ENCODE measurements at places on chromosomes 5 and 9.

DNA sequence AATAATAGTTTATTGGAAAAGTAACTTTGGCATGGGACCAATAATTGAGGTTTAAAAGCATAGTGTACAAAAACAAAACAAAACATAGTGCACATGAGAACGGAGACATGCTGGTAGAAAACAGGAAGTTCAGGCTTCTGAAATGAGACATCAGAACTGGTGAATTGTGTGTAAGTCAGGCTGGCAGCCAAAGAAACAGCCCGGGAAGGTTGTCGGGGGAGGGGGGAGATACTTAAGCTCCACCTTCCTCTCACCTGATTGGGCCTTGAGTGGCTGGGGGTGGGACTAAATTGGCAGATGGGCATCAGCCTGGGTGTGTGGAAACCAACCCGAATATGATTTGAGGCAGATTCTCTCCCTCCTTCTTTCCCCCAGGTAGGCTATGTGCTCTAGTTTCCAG, 256.3 kb downstream of the SMARCA2 start:
- peak; percentile 39 for DNase-seq

DNA sequence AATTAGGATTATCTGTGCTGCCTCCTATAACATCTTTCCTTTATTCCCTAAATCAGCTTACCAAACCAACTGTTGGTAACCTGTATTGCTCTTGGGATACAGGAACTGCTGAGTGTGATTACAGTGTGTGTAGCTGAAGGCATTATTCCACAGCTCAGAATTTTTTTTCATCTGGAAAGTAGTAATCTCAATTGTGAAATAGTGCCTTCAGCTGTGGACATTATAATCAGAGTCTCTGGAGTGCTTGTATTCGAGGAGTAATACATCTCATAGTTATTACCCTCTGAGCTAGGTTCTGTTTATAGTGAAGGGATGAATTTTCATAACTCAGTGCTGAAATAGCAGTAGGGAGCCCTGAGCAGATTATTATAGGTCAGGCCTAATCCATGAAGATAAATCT, 199.5 kb downstream of the MAST4 start:
- no peak for DNase-seq

DNA sequence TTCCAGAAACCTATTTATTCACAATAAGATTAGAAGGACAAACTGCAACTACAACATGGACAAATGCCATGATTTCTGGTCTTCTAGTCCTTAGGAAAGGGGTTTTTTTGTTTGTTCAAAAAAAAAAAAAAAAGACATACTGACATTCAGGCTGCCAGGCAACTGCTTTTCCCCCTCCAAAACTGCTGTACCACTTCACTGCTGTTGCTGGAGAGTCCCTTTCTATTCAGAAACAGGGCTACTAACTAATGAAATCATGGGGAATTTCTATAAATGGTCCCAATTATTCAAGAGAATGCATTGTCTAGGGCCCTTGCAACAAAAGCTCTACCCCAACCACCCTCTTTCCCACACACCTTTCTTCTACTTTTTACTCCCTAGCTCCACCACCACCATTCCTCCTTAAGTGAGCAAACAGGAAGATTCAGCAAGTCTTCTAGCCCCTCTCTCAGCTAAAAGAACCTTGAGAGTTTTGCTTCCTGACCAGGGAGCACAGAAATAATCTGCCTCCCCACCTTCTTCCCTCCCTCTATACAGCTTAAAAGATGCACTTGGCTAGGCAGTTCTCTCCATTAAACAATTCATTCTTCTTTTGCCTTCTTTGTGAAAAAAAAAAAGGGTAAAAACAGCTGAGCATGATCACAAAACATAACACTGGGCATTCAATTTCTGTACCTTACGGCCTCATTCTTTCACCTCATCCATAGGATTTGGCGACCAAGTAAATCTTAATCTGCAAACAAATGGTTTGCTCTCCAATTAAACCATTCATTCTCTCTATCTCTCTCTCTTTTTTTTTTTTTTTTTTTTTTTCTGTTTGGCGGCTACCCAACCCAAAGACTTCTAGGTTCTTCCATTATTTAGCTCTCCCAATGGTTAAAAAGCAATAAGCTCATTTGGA, 13.8 kb downstream of the ZNF608 start:
- no peak for DNase-seq

DNA sequence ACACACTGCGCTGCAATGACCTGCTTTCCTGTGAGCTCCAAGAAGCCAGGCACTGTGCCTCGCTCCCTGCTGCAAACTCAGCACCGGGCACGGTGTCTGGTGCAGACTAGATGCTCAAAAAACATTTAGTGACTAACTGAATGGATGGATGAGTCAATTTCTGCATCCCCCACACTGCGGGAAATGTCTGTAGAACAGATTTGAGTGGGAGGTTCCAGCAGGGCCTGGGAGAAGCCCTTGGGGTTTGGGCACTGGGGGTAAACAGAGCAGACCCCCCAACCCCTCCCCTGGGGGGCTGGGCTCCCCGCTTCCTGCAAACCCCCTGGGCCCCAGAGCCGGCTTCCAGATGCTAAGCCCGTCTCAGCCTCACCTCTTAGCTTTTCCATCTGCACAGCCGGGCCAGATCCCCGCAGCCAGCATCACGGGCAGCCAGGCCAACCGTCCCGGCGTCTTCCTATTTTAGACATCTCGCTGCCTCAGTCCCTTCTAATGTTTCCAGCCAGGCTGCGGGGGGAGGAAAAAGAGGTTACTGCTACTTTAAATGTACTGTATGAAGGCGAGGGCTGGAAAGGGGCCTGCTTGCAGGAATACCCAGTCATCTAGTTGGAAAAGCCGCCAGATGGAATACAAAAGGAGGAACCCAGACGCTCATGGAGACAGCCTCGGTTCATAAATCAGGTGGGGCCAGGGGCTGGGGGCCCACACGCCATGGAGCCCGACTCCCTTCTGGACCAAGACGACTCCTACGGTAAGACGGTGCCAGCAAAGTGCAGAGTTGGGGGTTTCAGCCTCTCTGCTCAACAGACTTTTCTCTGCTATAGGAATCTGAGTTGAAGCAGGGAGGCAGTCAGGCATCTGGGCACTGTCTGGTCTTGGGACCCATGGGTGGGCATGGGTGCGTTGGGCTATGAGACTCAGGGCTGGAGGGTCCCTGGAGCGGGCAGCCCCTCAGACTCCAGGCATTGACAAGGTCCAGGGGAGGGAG, 67.1 kb upstream of the GGTA1 start:
- peak; percentile 42 for DNase-seq

DNA sequence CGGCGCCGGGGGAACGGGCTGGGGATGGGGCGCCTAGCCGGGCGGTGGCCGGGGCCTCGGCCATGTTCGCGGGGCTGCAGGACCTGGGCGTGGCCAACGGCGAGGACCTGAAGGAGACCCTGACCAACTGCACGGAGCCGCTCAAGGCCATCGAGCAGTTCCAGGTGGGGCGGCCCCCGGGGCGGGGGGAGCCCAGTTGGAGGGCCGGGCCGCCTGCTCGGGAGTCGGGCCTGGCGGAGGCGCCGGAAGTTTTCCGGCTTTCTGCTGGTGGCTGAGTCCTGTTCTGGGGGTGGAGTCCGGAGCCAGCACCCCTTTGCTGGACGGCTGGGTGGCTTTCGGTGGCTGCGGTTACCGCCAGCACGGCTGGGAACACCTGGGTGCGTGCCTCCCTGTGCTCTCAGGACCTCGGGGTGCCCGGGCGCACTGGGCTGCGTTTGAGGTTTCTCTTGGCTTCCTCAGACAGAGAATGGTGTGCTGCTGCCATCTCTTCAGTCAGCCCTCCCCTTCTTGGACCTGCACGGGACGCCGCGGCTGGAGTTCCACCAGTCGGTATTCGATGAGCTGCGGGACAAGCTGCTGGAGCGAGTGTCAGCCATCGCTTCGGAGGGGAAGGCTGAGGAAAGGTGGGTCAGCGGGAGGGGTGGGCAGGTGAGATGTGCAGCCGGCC, 454 bp downstream of the NELFB start:
- DNase-seq = no peak

DNA sequence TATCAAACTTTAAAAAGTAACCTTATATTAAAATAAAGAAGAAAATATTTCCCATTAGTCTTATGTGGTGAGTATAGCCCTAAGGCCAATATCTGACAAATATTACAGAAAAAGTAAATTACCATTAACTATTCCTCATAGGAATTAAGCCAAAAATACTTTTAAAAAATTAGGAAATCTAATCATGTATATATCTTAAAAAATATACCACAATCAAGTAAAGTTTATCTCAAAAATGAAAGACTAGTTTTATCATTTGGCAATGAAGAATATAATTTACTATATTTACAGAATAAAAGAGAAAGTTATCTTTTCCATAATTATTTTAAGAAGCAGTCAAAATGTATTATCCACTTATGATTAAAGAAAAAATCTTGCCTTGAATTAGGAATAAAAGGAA, 458.8 kb upstream of the ZNF462 start:
- DNase-seq = no peak

DNA sequence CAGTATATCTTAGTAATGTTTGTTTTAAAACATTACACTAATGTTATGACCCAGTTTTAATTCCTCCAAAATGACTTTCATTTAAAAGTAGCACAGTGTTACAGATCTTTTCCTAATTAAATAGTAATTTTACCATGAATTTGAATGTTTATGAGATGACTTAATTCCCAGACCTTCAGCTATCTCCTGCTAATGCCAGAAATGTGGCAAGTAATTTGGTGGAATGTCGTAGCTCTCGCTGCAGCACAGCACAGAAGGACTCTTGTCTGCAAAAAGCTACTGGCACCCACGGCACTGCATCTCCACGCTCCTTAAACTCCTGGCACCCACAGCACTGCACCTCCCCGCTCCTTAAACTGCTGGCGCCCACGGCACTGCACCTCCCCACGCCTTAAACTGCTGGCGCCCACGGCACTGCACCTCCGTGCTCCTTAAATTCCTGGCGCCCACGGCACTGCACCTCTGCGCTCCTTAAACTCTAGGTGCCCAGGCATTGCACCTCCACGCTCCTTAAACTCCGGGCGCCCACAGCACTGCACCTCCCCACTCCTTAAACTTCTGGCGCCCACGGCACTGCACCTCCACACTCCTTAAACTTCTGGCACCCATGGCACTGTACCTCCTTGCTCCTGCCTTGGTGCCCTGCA, 163.1 kb downstream of the CDK5RAP2 start:
- no peak for DNase-seq

DNA sequence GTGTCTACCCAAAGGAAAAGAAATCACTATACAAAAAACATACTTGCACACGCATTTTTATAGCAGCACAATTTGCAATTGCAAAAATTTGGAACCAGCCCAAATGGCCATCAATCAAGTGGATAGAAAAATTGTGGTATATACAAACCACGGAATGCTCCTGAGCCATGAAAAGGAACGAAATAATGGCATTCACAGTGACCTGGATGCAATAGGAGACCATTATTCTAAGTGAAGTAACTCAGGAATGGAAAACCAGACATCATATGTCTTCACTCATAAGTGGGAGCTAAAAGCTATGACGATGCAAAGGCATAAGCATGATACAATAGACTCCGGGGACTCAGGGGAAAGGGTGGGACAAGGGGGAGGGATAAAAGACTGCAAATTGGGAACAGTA, 78.4 kb downstream of the ENC1 start:
- DNase-seq = no peak

GRCh38 chr9:110752766-110753165, 84.2 kb downstream of the MUSK start:
- peak; percentile 89 for DNase-seq

GRCh38 chr5:118447350-118447749, 541.0 kb downstream of the DTWD2 start:
- DNase-seq = no peak

- DNase-seq = no peak
These were observed 48.6 kb downstream of the DUSP1 start for GRCh38 chr5:172722327-172722815.

GRCh38 chr9:23258569-23258968, 567.5 kb downstream of the ELAVL2 start:
- no peak for DNase-seq

DNA sequence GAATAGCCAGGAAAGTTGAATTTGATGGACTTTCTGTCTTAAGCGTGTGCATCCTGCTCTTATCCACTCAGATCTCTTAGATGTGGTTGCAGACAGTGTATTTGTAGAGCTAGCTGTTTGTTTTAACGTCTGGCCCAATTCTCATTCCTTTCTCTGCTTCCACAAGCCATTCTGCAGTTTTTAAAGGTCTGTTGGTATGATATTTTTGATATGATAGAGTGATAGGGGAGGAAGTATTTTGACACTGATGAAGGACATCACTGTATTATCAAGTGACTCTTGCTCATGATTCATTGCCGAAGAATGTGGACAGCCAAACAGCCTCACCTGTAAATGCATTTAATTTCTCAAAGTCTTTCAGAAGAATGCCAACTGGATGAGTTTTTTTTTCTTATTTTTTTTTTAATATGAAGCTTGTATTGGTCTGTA, 4.5 kb downstream of the TJP2 start:
- peak; percentile 54 for DNase-seq

GRCh38 chr5:138148811-138149210, 9.6 kb upstream of the NME5 start:
- DNase-seq = peak; percentile 61

DNA sequence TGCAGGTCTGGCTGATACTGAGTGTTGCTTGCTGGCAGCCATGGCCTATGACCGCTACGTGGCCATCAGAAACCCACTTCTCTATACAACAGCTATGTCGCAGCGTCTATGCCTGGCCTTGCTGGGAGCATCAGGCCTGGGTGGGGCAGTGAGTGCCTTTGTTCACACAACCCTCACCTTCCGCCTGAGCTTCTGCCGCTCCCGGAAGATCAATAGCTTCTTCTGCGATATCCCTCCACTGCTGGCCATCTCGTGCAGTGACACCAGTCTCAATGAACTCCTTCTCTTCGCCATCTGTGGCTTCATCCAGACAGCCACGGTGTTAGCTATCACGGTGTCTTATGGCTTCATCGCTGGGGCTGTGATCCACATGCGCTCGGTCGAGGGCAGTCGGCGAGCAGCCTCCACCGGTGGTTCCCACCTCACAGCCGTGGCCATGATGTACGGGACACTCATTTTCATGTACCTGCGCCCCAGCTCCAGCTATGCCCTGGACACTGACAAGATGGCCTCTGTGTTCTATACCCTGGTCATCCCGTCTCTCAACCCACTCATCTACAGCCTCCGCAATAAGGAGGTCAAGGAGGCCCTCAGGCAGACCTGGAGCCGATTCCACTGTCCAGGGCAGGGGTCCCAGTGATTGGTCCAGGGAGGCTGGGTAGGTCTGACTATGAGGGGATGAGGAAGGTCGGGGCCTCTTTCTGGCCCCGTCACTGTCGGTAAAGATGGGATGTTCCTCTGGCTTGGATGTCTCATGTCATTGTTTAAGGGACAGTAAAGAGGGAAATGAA, 718 bp downstream of the OR5C1 start:
- no peak for DNase-seq

GRCh38 chr9:121738411-121738810, 87.0 kb downstream of the DAB2IP start:
- DNase-seq = no peak

- DNase-seq = no peak
These were observed 52.3 kb upstream of the IFNK start for GRCh38 chr9:27471789-27472188.

- DNase-seq = no peak
These were observed 193.5 kb downstream of the SEC61B start for GRCh38 chr9:99415606-99416005.

Measured in choroid plexus epithelial cell (primary cell).